ENCODE measurements at places on chromosomes 7 and 10.

DNA sequence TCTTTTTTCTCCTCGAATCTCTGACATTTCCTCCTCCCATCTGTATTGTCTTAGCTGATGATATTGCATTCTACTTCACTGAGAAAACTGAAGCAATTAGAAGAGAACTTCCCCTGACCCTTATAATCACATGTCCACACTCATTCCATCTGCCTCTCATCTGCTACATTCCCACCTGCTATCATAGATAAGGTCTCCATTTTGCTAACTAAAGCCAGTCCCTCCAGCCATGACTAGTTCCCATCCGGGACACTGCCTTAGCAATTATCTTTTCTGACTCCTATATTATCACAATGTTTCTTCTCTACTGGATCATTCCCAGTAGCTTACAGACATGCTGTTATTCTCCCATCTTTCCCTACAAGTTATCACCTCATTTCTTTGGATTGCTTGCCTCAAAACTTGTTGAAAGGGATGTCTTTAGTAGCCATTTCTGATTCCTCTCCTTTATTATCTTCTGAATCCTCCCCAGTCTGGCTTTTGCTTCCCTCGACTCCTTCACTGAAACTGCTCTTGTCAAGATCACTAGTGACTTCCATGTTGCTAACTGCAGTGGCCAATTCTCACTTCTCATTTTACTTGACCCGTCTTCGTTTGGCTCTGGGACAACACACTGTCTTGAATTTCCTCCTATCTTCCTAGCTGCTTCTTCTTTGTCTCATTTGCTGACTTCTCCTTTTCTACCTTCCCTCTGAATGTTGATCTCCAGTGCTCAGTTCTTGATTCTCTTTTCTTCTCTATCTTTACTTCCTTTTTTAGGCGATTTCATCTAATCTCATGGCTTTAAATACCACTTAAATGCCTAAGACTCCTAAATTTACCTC, 35.9 kb downstream of the FZD1 start:
- DNase-seq: no peak

- no peak for DNase-seq
These were observed 144.0 kb downstream of the RPS24 start for GRCh38 chr10:78177491-78178185.

GRCh38 chr10:24346877-24347519, 138.1 kb downstream of the KIAA1217 start:
- DNase-seq: no peak

GRCh38 chr7:132485600-132486273, 90.5 kb downstream of the PLXNA4 start:
- no peak for DNase-seq
